Chondrocyte (in vitro differentiated cells): ENCODE measurements at places on chromosomes 2 and 18. TPM values are rescaled to one million over a fixed set of nuclear protein-coding genes. Genes with fewer than 3 reads are reported as not detected.

- no peak for DNase-seq
These were observed 259.4 kb downstream of the GBX2 start for GRCh38 chr2:235908826-235909225.

- no peak for DNase-seq
These were observed 2.1 kb upstream of the OTX1 start for GRCh38 chr2:63048367-63049171.

The SCTR gene
- total RNA-seq: not detected in 3 replicates

GRCh38 chr18:63141778-63142176 is 177.8 kb downstream of the BCL2 start:
- DNase-seq: no peak

GRCh38 chr2:118449401-118449800 is 361.1 kb downstream of the INSIG2 start:
- DNase-seq: no peak

DNA sequence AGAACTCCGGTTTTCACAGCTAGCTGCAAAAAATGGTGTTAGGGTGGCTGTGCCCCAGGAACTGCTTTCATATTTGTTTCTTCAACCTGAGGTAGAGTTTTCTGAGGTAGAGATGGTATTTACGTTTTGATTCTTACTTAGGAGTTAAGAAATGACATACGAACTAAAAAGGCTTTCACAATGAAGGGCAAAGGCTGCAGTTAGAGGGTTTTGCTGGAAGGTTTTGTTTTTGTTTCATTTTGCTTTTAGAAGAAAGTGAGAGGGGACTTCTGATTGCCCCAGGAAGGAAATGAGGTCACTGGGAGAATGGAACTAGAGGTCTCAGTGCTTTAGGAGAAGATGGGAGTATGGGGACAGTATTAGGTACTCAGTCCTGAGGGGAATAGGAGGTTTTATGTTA is 15.5 kb downstream of the CDCA7 start:
- no peak for DNase-seq

- no peak for DNase-seq
These were observed 82.3 kb downstream of the ALPK2 start for GRCh38 chr18:58546552-58546951.

GRCh38 chr18:48925491-48925780 is 25.3 kb downstream of the SMAD7 start:
- no peak for DNase-seq

The MITD1 gene
- total RNA-seq: 18.0 to 20.3 TPM (median 19.6 TPM) in 3 replicates

The CFC1 gene
- not detected in 3 replicates for total RNA-seq

- DNase-seq: peak; percentile 65
These were observed 7.0 kb downstream of the SLC35F6 start for GRCh38 chr2:26770986-26771586.

DNA sequence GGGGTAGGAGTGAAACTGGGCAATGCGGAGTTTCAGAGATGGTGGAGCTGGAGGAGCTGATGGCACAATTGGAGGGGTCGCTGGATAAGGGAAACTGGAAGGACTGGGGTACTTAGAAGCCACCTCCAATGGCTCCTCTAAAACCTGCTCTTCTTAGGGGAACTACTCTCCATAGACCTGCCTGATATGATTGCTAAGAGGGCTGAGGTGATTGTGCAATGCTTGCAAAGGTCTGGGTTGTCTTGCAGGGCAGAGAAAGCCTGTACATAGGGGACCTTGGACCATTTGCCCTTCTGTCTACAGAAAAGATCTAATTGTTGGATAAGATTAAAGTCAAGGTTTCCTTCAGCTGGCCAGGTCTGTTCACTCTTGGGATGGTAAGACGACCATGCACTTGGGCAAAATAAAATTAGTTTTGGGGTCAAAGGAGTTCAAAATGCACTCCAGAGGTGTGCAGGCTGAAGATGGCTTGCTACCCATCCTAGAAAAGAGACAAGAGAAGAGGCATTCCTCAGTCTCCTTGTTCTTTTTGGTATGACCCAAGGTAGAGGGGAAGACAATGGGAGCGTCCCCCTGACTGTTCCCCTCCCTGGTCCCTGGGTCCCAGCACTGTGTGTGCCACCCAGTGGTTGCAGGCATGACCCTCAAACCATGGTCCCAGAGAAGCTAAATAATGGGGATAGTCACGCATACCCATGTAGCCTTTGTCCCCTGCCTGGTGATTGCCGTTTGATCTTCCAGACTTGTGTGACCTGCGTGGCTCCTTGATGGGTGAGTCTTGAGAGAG is 41.1 kb downstream of the STK17B start:
- no peak for DNase-seq

DNA sequence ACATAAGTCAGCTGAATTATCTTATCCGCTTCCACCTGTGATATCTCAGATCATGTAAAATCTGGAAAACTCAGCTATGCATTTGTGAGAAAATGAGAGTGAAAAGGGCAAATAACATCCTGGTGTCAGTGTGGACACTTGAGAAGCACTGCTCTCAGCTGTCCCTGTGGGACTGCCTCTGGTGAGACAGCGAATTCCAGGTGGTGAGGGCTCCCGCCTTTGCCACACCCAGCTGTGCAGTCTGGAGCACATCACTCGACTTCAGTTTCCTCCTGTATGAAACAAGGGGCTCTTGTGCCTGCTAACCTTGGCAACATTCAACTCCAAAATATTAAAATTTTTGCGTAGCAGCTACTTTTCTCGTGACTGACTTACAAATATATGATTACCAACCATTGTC is 194.9 kb upstream of the BOD1L2 start:
- DNase-seq: no peak

The TNS1 gene
- 227 to 272 TPM (median 249 TPM) in 3 replicates for total RNA-seq

- no peak for DNase-seq
These were observed 2.6 kb downstream of the RBMS1 start for GRCh38 chr2:160490733-160491685.

- DNase-seq: no peak
These were observed 403.7 kb upstream of the MEIS1 start for GRCh38 chr2:66031236-66031635.

The KLHL30 gene
- total RNA-seq: 12.2 to 25.6 TPM (median 24.4 TPM) in 3 replicates

GRCh38 chr2:35932276-35932963 is 423.2 kb upstream of the CRIM1 start:
- no peak for DNase-seq

DNA sequence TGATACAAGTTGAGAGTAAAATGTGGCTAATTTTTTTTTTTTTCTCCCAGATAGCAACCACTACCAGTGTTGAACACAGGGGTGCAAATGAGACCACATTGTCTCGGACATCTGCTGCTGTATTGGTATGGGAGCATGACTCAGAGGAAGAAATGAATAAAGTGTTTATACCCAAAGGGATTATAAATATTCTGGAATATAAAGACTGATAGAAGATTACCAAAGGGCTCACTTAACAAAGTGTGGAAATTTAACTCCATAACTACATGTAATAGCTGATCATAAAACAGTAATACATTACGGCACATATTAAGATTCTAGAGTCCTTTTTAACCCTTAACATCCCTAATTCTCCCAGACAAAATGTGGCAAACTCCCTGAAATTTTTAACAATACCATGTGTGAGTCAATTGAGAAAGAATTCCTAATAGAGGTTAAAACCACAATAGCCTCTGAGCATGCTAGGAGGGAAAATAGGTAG is 1023.0 kb upstream of the ACVR2A start:
- DNase-seq: no peak

GRCh38 chr2:30105556-30105955 is 41.3 kb upstream of the YPEL5 start:
- DNase-seq: no peak

DNA sequence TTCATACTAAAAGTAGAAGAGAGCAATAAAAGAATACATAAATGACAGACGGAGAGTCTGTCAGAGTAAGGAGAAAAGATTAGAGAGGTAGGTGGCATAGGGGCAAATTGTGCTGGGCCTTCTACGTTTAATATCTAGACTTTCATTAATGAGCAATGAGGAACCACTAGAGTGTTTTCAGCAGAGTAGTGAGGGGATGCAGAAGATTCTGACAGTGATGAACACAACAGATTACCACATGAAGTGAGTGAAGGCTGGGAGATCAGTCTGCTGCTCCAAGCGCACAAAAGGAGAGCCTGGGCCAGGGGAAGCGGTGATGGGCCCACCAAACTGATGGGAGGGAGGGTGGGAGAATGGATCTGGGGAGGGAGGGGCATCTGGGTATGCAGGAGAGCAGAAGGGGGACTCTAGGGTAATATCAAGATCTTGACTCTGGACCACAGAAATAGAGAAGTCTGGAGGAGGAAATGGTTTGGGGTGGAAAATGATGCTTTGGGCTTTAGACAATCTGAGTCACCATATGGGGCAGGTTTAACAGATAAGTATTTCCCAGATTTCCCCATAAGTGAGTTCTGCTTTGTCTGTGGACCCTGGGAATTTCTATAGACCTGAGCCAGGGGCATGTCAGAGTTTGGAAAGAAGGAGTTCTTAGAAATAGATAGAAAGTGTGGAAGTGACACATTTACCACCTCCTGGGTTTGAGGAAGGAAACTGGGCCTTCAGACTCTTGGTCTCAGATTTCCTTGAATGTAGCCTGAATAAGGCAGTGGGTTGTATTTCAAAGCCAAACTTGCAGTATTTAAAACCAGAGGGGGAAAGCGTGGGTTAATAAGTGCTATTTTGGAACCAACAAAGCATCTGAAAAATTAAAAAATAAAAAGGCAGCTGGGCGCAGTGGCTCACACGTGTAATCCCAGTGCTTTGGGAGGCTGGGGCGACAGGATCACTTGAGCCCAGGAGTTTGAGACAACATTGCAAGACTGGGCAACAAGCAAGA is 15.0 kb upstream of the IL1A start:
- no peak for DNase-seq

The FAP gene
- total RNA-seq: 163 to 205 TPM (median 171 TPM) in 3 replicates

The TEX51 gene
- total RNA-seq: not detected in 3 replicates

DNA sequence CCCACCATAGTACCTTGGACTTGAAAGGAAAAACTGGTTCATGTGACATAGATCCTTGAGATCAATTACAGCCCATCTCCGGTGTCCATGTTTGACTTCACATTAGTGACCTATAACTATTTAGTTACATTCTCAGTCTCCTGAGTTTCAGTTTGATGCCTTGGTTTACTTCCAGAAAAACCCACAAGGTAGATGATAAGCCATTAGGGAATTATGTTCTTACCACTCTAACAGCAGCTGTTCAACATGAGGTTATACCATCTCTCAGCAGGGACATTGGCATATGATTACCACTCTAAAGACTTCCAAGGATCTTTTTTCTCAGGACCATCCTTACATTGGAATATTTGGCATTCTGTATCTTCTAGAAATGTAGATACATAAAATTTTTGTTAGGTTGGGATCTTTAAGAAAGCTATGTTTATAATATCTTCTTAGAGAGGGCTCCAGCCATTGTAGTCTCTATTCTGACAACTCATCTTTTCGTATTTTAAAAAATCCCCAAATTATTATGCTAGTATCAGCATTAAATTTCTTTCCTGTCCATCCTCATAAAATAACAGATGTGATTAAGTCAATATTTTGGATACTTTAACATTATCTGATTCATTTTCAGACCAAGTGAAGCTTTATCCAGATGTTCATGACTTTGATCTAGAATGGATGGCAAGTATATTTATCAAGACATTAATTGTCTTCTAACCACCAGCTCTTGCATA is 258.9 kb downstream of the RDH14 start:
- no peak for DNase-seq

The FAM124B gene
- not detected in 3 replicates for total RNA-seq

GRCh38 chr18:28820353-28820752 is 643.4 kb upstream of the CDH2 start:
- DNase-seq: no peak

The CDK15 gene
- 3.6 to 5.9 TPM (median 4.6 TPM) in 3 replicates for total RNA-seq

DNA sequence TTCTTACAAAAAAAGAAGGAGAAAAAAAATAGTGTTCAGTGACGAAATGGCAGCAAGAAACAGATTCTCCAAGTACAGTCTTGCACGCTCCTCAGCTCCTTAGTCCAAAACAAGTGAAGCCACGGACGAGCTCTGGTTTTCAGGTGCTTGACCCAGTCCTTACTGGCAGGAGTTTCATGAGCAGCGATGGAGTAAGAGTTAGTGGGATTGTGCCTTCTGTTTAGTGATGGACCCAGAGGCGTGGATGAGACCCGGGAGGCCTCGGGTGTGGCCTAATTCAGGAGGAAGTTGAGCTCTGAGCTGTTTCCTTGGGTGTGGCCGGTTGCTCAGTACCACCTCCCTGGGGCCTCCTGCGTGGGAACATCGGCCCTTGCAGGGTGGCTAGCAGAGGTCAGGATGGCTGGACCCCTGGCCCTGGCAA is 52.0 kb downstream of the KIF5C start:
- no peak for DNase-seq

The ATP8B1 gene
- total RNA-seq: 28.1 to 38.3 TPM (median 35.4 TPM) in 3 replicates

GRCh38 chr2:3627500-3628100 is 30.4 kb upstream of the ALLC start:
- peak; percentile 51 for DNase-seq

DNA sequence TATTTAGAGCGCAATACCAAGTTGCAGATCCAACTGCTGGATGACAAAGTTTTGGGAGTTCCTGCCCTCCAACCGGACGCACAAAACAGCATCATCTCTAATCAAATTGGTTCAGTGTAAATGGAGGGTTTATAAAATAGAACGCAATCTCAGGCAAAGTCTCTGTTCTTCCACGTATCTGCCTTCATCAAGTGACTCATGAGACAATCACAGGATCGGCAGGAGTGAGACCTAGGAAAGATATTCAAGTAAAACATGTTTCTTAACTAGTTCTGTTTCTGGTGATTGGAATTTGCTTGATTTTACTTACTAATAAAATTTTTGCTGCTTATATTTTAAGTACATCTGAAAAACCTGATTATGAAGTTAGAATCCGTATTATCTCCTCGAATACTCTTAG is 7.6 kb downstream of the FZD5 start:
- no peak for DNase-seq

The SULT1C2 gene
- 0.27 to 0.29 TPM (median 0.28 TPM) in 3 replicates for total RNA-seq

DNA sequence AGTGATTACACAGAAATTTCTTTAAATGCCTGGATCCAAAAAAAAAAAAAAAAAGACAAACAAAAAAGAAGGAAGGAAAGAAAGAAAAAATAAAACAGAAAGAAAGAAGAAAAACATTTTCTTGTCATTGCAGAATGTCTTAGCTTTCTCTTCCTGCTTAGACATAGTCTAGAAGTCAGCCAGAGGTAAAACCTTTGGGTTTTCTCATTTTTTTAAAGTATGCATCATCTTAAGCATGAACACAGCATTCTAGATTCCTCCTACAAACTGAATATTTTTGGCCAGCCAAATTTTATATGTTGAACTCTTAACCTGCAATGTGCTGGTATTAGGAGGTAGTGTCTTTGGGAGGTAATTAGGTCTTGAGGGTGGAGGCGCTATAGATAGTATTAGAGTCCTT is 243.9 kb downstream of the TRIB2 start:
- no peak for DNase-seq

The SPP2 gene
- total RNA-seq: not detected in 3 replicates

- no peak for DNase-seq
These were observed 26.2 kb downstream of the TAF4B start for GRCh38 chr18:26252411-26252810.

GRCh38 chr2:239589270-239589825 is 188.5 kb upstream of the HDAC4 start:
- peak; percentile 73 for DNase-seq

GRCh38 chr2:239311132-239312040 is 89.4 kb downstream of the HDAC4 start:
- DNase-seq: no peak
